T-helper 22 cell (primary cell): ENCODE measurements at places on chromosomes 16 and 17.

DNA sequence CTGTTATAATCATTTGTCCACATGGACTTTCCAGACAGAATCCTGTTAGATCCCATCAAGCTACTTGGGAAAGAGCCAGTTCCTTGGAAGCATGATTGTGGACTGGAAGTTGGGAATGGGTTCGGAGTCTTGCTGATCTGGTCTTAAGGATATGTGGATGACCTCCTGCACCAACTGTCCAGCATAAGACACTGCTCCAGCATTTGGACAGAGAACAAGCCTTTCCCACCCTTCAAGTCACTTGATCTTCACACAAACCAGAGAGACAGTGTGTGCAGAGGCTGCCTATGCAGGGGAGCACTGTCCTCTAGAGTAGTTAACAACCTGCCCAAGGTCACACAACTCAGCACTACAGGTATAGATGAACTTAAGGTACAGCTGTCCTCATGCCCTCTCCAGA lies 5.8 kb upstream of the MT1B start:
- DNase-seq: no peak

DNA sequence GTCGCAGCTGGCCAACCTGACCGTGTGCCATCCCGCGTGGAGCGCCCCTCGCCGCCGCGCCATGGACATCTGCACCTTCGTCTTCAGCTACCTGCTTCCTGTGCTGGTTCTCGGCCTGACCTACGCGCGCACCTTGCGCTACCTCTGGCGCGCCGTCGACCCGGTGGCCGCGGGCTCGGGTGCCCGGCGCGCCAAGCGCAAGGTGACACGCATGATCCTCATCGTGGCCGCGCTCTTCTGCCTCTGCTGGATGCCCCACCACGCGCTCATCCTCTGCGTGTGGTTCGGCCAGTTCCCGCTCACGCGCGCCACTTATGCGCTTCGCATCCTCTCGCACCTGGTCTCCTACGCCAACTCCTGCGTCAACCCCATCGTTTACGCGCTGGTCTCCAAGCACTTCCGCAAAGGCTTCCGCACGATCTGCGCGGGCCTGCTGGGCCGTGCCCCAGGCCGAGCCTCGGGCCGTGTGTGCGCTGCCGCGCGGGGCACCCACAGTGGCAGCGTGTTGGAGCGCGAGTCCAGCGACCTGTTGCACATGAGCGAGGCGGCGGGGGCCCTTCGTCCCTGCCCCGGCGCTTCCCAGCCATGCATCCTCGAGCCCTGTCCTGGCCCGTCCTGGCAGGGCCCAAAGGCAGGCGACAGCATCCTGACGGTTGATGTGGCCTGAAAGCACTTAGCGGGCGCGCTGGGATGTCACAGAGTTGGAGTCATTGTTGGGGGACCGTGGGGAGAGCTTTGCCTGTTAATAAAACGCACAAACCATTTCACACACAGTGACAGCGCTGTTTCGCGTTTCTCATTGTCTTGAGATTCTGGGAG lies 2.0 kb upstream of the ZACN start:
- peak; percentile 14 for DNase-seq

- DNase-seq: no peak
These were observed 57.7 kb downstream of the GTF3C1 start for GRCh38 chr16:27491894-27492587.

DNA sequence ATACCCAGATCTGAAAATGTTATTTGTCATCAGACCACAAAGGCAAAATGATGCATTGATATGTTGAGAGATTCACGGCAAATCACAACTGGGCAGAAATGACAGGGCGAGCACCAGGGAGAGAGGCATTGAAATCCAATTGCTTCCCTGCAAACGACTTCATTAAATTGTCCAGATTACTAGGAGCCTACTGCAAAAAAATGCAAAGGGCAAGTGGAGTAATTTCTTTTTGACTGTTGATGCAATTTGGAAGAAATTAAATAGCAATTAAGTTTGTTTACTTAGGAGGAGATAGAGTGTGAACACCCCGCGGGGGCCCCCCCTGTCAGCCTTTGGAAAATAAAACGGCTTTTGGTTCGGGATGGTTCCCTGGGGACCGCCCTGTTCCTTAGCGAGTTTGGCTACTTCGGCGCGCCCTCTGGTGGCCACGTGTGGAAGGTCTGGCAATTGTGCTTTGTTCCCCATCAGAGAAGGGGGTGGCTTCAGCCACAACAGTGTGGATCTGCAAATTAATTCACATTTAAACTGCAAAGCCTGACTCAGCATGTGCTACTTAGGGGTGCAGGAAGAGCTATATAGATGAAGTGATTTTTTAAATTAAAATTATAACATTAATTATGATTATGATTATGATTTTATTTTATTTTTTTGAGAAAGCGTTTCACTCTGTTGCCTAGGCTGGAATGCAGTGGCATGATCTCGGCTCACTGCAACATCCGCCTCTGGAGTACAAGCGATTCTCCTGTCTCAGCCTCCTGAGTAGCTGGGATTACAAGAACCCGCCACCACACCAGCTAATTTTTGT lies 14.5 kb upstream of the TMC7 start:
- peak; percentile 32 for DNase-seq

GRCh38 chr16:56774016-56774680 lies 44.2 kb downstream of the NUP93 start:
- no peak for DNase-seq

- no peak for DNase-seq
These were observed 24.4 kb downstream of the TBX21 start for GRCh38 chr17:47757386-47757785.

DNA sequence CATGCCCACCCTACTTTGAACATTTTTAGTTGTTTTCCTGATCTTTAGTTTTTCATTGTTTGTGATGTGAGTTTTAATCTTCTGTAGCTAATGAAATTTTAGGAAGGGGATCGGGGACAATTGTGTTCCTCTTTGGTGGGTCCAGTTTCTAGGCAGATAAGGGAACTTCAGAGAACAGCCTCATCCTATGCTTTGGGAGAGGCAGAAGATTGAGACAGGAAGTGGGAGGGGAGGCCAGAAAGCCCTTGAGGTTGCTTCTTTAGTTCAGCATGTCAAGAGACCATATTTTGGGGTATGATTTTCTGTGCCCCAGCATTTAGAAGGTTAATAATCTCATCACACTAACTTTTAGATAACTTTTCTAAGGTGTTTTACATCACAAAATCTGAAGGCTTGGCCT lies 191.0 kb downstream of the TANC2 start:
- DNase-seq: no peak

DNA sequence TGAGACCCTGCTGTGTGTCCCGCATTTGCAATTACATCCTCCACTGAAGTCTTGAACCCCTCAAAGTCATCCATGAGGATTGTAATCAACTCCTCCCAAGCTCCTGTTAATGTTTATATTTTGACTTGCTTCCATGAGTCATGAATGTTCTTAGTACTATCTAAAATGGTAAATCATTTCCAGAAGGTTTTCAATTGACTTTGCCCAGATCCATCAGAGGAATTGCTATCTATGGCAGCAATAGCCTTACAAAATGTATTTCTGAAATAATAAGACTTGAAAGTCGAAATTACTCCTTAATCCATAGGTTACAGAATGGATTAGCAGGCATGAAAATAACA lies 2.5 kb upstream of the C16orf87 start:
- DNase-seq: no peak

DNA sequence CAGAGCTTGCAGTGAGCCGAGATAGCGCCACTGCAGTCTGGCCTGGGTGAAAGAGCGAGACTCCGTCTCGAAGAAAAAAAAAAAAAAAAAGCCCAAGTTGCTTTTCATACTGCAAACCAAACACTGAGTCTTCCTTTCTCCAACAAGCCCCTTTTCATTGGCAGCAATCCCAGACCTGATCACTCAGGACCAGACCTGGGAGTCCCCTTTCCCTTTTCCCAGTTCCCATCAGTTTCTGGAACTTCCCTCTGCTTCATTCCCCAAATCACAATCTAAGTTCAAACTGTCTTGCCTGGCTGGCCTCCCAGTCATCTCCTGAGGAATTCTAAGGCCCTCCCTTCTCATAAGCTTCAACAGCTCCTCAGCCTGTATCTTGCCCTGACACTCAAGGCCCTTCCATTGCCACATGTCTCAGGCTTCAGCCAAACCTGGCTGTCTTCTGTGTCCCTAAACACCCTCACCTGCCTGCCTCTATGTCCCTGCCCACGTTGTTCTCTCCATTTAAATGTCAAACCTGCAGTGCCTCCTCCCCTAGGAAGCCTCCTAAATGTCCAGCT lies 11.8 kb upstream of the PHF12 start:
- no peak for DNase-seq

- DNase-seq: no peak
These were observed 27.5 kb downstream of the TRPV2 start for GRCh38 chr17:16442594-16443510.

GRCh38 chr17:75565066-75565465 lies 22.5 kb upstream of the MYO15B start:
- no peak for DNase-seq

DNA sequence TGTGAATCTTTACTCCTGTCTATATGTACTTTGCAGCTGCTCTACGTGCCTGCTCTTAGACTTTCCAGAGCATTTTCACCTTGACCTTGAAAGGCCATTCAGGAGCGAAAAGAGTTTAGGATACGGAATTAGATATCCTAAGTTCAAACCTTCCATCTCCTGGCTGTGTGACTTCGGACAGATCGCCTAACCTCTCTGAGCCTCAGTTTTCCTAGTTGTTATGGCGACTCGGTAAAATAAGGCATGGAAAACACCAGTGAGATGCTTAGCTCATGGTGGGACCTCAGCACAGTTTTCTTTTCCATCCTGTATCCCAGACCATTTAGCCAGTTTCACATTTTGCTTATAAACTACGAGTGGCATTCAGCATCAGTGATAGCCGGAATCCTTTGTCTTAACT lies 233.7 kb downstream of the RBFOX1 start:
- DNase-seq: no peak

DNA sequence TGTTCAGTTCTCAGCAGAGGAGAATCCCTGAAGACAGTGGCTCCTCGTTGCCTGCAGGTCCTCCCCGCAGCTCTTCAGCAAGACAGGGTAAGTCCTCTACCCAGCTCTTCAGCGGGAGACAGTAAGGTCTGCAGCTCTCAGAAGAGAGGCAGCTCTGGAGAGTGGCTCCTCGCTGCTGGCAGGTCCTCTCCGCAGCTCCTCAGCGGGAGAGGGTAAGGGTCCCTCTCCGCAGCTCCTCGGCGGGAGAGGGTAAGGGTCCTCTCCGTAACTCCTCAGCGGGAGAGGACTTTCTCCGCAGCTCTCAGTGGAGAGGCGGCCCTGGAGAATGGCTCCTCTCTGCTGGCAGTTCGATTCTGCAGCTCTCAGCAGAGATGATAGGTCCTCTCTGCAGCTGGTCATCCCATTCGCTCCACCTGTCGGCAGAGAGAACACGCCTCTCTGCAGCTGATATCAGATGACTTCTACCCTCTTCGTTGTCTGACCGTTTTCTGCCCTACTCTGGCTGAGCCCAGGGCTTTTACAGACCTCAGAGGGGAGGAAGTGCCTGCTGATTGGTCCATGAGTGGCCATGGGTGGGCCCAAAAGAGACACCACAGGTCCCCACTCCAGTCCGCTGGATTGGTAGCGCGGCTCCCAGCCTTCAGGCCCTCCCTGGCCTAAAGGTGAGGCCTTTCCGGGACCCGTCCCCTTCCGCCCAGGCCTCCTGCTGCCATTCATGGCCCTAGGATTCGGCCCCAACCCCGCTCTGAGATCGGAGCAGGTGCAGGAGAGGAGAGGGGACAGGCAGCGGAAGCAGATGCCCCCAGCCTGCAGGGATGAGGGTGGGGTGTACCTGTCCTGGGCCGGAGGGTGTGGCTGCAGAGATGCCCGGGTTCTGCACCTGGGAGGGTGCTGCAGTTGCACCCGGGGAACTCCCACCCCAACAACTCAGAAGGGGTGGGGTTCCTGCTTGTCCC lies 11.9 kb upstream of the SHCBP1 start:
- no peak for DNase-seq

DNA sequence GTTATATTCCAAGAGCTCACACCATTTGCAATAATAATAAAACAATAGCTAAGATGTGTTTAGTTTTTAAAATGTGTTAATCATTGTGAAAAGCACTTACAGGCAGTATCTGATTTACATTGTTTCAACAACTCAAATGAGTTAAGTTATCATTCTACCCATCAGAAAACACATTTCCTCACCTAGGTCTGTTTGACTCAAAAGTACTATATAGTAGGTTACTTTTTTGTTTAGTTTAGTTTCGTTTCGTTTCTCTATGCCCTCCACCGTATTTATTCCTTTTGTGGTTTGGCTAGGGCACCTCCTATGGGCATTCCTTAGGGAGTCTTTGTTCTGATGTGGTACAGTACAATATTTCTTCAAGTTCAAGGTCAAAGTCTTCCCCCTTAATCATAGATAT lies 201.6 kb downstream of the PRKCB start:
- DNase-seq: no peak

DNA sequence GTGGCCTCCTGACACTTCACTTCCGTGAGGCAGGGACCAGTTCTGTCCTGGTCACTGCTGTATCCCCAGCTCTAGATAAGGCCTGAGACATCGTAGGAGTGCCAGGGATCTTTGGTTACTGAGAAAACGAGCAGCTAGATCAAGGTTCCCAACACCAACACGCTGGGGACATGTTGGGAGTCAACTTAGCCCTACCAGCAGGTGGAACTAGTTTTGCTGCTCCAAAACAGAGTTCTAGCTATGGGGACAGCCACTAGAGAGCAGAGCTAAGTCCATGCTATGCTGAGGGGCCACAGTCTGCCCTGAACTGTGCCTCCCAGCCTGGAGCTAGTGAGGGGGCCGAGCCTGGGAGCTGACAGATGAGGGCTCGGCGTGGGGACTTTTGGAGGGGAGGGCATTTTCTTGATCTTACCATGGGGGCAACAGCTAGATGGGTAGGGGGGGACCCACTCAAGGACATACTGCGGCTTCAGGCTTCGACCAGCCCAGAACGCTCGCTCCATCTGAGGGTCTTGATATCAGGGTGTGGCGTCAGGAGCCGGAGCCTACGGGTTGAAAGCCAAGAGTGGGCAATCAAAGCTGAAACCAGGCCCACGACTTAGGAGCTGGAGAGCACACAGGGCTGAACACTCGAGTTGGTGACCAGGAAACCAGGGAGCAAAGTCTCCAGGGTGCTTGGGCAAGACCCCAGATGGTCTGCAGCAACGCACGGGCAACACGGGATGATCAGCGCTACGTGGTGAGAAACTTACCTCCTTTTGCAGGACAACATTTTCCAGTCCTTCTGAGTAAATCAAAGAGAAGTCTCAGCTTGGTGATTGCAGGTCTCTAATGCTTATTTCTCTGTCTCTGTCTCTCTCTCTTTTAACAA lies 13.4 kb downstream of the SNX20 start:
- DNase-seq: no peak
